ENCODE measurements at places on chromosomes 7 and 10. TPM values are rescaled to one million over a fixed set of nuclear protein-coding genes. Genes with fewer than 3 reads are reported as not detected.

DNA sequence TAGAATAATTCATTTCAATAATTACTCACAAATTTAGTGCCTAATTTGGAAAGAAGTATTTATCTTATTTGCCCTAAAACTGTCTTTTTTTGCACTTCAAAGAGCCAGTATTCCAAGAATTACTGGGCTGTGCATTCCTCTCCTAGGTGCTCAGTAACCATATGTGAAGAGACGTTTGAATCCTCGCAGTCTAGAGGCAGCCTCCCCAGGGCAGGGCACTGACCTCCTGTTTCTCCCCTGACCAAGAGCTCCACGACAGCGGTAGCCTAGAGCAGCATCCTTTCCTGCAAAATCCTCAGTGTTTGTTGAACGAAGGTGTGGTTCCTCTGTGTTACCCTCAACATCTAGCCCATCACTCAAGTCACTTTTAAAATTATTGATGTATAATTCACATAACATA is 113.1 kb downstream of the EEPD1 start:
- DNase-seq: no peak

The LBX1 gene
- 17.5 TPM for total RNA-seq

- DNase-seq: no peak
Measured at GRCh38 chr7:158403013-158403821, 184.4 kb downstream of the PTPRN2 start.

DNA sequence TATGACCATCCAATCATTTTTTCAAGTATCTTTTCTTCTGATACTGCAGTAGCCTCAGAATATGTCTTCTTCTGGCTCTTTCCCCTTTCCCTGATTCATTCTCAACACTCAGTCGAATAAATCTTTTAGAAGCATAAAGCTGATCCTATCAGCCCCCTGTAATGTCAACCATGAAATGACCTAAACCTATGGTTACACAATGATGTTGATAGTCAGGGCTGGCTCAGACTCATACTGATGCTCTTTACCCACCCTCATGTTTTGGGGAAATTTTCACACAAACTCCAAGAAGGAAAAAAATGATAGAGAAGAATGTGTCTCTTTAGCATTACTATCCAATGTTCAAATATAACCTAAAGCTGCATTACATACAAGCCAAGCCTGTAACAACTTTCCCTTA is 76.0 kb downstream of the AASS start:
- no peak for DNase-seq

DNA sequence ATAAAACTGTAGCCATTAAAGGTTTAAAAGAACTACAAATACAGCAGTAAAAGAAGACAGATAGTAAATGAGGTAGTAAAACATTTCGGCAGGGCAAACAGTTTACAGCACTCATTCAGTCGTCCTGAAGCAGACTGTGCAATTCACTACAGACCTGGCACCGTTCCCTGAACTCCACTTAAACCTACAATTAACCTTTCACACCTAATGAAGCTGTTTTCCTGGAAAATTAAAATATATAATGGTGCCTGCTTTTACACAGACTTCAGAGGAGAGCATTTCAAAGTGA is 335.3 kb downstream of the GFRA1 start:
- no peak for DNase-seq

DNA sequence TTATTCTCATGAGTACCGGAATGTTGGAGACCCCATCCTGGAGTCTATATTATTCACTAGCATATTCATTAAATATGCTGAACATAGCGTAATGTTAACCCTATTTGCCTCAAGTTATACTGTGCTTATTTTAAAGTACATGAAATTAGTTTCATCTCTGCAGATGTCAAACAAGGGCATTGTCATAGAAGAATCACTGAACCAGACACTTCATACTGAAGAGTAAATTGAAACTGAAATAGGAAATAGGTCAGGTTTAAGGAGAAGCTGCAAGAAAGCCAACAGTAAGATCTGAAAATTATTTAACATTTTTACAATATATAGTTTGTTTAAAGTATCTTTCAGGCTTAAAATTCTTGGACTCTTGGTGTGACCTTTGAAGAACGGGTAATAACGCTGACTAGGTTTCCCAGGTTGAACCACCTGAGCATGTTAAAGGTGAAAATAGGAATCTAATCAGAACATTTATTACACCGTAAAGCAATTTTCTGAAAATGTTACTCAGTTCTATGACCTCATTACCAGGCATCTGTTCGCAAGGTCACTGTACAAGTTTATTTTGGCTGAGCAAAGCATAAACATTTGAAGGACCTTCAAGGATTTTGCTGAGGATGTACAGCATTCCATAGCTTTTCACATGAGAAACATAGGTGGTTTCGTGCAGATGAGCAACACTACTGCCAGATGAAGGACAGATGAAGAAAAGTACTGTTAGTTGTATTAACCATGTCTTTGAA is 82.7 kb downstream of the REEP3 start:
- DNase-seq: peak; percentile 39

The PKD2L1 gene
- not detected for total RNA-seq

DNA sequence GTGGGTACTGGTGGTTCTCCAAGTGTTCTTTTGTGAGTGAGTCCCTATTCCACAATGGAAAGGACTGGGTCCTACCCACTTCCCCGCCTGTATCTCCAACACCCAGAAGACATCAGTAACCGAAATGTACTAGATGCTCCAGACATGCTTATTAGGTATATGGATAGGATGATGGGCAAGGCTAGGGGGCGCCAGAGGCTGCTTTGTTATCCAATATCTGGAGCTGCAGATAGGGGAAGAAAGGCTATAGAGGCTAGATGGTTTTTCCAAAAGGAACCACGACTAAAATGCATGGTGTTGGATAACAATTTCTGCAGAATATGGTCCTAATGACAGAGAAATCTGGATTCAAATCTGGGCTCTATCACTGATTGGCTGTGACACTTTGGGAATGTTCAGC is 56.2 kb upstream of the TM9SF3 start:
- DNase-seq: peak; percentile 34

- DNase-seq: no peak
Measured at GRCh38 chr10:78435484-78436221, 402.0 kb downstream of the RPS24 start.

- peak; percentile 28 for DNase-seq
Measured at GRCh38 chr7:77757589-77757988, 40.6 kb downstream of the TMEM60 start.

DNA sequence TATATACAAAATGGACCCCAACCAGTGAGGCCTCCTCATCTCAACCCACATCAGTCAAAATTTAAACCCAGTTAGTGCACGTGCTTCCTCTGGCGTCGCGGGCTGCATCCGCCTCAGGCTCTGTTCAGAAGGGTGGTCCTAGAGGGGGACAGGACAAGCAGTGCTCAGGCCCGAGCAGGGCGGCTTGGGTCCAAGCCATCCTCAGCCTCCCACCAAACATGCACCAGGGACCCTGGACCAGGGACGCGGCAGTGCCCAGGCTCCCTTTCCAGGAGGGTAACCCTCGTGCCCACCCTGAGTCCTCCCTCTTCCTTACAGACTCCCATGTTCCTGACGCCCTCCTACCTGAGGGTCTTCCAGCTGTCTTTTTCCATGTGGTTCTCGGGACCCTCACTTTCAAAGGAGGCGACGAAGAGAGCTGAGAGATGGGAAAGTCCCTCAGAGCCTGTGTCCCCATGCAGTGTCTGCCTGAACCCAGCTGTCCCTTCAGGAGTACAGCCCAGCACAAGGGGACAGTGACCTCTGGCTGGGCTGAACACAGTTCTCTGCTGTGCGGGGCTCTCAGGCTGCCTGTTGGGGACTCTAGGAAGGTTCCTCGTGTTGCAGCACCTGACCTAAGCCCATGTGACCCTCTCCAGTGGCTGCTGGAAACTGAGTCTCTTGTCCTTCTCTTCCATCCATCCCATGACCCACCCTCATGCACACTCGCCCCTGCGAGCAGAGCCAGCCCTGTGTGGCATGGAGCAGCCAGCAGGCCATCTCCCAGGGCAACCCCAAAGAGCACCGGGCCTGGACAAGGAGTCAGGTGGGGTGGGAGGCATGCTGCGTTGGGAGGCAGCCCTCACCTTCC is 58.1 kb downstream of the CSGALNACT2 start:
- DNase-seq: no peak

The ACSL5 gene
- total RNA-seq: 0.81 TPM

The TACR2 gene
- not detected for total RNA-seq

GRCh38 chr10:113027230-113027573 is 77.2 kb downstream of the TCF7L2 start:
- no peak for DNase-seq

The ASB4 gene
- total RNA-seq: not detected

- DNase-seq: peak; percentile 42
Measured at GRCh38 chr7:88147949-88148348, 71.9 kb downstream of the SRI start.

The MEOX2 gene
- not detected for total RNA-seq

DNA sequence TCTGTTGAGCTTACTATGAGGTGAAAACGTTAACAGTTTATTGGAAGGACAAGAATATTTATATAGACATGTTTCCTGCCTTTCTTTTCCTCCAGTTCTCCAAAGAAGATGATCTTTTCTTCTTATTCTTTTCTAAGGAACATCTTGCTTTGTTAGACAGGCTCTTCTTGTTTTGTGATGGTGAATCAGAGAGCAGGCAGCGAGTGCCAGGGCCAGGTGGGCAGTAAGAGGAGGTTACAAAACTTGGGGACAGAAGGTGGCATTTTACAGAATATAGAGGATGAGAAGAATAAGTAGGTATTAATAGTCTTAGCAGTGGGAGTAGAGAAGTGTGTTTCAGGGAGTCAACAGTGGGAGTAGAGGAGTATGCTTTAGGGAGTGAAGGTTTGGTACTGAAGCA is 223.6 kb downstream of the ARL4A start:
- DNase-seq: no peak

The PHKG1 gene
- total RNA-seq: not detected

DNA sequence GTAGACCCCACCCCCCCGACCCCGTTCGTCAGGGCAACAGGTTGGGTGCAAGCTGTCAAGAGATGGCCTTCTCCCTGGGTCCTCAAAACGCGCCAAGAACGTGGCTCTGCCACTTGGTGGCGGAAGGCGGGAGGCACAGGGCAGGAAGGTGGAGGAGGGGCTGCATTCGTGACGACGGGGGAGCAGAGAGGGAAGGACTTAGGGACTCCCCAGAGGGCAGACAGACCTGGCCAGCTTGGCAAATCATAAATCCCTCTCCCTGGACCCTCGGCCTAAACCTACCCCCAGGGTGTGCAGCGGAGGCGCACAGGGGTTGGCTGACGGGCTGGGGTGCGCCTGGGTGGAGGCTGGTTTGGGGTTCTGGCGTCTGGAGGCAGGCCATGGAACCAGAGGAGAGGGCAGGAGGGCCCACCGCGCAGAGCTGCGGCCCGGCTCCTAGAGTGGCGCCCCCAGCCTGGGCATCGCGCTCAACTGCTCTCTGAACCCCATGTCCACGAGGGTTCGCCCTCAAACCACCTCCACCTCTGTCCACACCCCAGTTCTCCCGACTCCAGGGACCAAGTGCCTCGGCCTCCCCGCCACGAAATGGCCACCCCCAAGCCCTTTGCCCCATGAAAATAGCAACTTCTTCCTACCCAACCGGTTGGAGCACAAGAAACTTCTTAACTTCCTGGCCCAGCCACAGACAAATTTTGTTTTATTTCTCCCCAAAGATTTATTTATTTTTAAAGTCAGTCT is 10.8 kb upstream of the GATA3 start:
- DNase-seq: no peak

GRCh38 chr7:11648980-11649379 is 183.0 kb downstream of the THSD7A start:
- DNase-seq: no peak

- no peak for DNase-seq
Measured at GRCh38 chr10:74963549-74963948, 137.1 kb downstream of the KAT6B start.

DNA sequence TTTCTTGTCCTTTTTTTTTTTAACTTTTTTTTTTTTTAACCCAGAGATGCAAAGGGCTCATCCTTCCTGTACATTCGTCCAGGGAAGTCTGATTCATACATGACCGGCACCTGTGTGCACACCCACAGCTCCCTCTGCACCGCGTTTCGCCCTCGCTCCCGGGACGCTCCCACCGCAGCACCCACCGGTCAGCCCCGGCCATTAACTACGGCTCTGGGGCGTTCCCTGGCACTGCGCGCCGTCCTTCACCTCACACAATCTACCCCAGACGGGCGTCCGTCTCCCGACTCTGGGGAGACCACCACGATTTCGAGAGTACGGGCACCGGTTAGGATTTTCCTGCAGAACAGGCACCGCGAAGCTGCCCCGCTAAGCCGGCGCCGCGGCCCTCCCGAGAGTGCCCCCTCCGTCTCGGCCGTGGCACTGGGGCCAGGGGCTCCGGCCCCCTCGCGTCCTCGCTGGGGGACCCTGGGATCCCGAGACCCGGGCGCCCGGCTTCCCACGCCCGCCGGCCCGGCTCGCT is 452 bp downstream of the ATE1 start:
- no peak for DNase-seq

The C10orf143 gene
- not detected for total RNA-seq

The GRID2IP gene
- not detected for total RNA-seq

DNA sequence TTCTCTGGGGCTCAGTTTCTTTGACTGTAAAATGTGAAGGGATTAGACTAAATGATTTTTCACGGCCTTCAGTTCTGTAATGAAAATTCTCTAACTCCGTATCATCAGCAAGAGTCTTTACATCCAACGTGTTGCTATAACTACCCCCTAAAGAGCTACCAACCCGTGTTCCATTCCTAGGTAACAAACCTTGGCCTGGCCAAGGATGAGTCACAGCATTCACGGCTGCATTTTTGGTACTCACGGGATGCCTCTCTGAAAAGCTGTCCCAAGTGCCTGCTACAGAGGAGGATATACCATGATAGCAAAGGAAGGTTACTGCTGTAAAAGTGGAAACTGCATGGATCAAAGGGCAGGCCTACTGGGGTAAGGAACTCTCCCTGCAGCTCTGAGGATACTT is 5.9 kb downstream of the LRRC4 start:
- no peak for DNase-seq

- no peak for DNase-seq
Measured at GRCh38 chr7:99597762-99598501, at the start of gene TMEM225B. Gene TMEM225B, plus strand, starts transcription at chr7:99598267. Its CDS starts 6,122 bp downstream, at chr7:99604389.

DNA sequence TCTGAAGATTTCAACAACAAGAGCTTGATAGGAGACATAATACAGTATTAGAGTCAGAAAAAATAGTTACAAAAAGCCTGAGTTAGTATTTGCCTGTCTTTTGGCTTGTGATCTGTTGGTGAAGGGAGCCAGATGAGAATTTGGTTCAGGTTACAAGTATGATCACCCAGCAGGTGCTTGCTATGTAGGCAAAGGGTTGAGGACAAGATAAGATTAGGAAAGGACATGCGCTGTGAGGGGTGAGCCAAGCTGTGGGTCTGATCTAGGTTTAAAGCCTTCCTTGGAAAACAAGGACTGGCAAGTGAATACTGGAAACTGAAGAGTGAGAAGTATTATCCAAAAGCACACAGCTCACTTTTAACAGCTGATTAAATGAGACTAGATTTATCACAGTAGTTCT is 28.7 kb upstream of the CD36 start:
- no peak for DNase-seq

The PUS7 gene
- total RNA-seq: 48.9 TPM

The ING3 gene
- 18.9 TPM for total RNA-seq

- DNase-seq: no peak
Measured at GRCh38 chr10:47095848-47096612, 184.8 kb downstream of the PTPN20 start.

DNA sequence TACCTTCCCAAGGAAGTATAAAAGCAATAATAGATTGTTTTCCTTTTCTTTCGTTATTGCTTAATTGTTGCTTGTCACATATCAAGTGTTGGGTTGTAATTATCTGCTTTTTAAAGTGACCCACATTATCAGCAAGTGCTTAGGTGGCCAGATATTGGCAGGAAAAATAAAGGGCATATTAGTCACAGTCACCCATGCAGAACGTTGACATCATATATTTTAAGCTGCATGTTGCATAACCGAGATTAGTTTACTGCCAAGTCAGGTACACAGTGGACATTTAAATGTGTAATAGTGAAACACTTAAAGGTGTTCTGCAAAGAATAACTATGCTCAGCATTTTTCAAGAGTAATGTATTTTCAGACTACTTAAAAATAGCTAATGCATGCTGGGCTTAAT is 11.4 kb downstream of the NEBL start:
- peak; percentile 69 for DNase-seq
